ENCODE measurements at places on chromosomes 3 and 15.

DNA sequence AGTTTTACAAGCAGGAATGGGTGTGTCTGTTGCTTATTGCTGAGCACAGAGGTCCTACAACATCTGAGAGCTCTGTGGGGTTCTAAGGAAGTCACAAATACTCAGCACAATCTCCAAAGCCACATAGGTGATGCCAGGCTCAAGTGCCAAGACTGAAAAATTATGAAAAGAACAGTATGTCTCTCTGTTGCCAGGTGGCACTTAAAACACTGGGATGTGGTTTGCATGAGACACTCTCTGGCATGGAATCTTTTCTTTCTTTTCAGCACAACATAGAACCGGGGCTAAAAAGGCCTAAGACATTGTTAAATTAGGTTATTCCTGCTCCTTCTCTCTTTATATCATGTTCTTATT, 127.3 kb upstream of the PRICKLE2 start:
- DNase-seq, result no peak

GRCh38 chr3:152930516-152930915, 95.6 kb downstream of the P2RY1 start:
- no peak for DNase-seq

- DNase-seq, result no peak
Observed at GRCh38 chr15:93920204-93920603, 311.2 kb upstream of the MCTP2 start.

DNA sequence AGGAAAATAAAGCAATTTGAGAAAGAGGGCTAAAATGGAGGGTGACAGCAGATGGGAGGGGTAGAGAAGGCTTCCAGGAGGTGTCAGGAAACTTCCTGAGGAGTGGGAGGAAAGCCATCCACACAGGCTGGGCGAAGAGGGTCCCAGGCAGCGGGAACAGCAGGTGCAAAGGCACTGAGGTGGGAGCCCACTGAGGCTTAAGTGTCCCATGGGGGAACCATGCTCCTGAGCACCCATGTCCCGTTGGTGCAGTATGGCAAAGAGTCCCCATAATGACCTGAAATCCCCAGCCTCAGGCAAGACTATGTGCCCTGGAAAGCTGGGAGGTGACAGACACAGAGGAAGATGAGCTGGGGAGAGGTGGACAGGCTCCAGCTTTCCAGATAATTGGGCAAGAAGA, 30.0 kb downstream of the CFAP100 start:
- no peak for DNase-seq

- DNase-seq, result no peak
Observed at GRCh38 chr3:185813691-185814215, 11.1 kb downstream of the IGF2BP2 start.

- DNase-seq, result no peak
Observed at GRCh38 chr3:12287727-12288181, 1.1 kb upstream of the PPARG start.

GRCh38 chr15:59995568-59996297, 8.4 kb upstream of the FOXB1 start:
- no peak for DNase-seq

GRCh38 chr3:152998591-152998990, 163.4 kb upstream of the RAP2B start:
- DNase-seq, result no peak

DNA sequence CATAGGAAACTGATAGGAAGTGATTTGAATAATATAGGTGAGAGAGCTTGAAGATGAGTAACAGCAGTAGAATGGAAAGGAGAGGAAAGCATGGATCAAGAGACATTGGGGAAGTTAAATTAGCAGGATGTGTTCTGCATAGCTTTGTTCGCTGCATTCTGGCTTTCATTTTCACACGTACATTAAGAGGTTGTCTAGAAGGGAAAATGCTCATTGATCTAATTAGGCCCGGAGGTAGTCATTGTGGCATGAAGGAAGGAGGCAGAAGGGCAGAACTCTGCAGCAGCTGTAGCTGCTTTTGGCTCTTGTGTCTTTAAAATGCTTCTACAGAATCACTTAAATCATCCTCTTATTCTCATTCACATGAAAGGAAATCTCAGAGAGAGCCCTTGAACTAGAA, 40.3 kb downstream of the KCNAB1 start:
- DNase-seq, result peak; percentile 3

DNA sequence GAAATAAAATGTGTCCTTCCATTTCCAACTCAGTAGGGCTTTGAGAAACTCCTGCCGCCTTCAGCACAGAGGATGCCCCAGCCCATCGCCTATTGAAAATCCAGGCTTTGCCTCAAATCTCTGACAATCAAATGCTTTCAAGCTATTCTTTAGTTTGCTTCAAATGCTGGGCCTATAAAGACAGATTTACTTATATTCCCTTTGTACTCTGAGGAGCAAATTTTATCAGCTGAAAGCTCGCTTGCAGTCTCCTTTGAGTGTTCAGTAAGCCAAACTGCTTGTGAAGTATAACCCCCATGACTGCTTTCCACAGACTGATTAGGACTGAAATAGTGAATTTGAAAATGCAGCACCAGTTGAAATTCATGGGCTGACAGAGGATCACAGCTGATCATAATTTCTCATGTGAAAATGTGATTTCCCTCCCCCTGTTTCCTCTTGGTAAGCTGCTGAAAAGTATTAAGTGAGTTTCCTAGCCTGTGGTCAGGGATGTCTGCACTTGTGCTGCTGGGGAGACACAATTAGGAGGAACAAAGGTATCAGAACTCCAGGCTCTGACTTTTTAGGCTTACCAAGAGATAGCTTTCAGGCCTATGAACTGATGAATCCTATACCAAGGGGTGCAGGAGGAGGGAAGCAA, 563.4 kb upstream of the TGFBR2 start:
- DNase-seq, result no peak

GRCh38 chr3:112555535-112556170, 6.1 kb downstream of the ATG3 start:
- no peak for DNase-seq

- peak; percentile 97 for DNase-seq
Observed at GRCh38 chr3:129985113-129985512, 10.6 kb downstream of the TRH start.

- DNase-seq, result no peak
Observed at GRCh38 chr15:75661100-75661755, 13.5 kb downstream of the SNX33 start.

DNA sequence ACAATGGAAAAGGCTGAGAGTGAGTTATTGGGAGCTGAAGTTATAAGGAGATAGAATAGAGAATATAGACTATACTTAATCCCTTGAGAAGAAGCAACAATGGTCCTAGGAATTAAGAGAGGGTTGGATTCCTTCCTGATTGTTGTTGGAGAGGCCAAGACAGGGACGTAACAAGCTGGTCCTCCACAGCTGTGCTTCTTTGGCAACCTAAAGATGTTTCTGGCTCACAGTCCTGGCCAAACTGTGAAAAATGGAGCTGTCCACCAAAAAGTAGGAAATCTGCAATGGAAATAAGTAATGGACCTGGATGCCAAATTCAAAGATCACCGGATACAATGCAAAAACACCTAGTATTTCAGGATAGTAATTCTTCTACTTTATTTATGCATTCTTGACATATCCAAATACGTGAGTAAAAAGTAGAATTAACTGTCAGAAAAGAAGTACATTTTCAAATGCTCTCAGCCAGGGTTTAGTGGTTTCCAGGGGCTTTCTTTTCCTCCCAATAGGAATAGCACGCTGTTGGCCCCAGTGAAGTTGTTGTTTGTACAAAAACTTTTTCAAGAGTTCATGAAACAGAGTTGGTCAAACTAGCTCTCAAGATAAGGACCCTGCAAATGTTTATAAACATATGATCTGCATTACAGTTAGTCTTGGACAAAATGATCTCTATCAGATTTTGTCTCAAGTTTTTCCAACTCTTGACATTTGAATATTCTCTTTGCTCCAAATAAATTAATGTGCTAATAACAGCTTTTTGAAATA, 28.3 kb downstream of the CERS3 start:
- DNase-seq, result no peak

GRCh38 chr3:29822071-29822470, 541.2 kb downstream of the RBMS3 start:
- no peak for DNase-seq

GRCh38 chr3:63438826-63439371, 160.8 kb downstream of the SYNPR start:
- no peak for DNase-seq

GRCh38 chr15:60379525-60380274, 18.1 kb downstream of the ANXA2 start:
- no peak for DNase-seq

GRCh38 chr3:187741403-187742350, 3.6 kb downstream of the BCL6 start:
- DNase-seq, result peak; percentile 60

DNA sequence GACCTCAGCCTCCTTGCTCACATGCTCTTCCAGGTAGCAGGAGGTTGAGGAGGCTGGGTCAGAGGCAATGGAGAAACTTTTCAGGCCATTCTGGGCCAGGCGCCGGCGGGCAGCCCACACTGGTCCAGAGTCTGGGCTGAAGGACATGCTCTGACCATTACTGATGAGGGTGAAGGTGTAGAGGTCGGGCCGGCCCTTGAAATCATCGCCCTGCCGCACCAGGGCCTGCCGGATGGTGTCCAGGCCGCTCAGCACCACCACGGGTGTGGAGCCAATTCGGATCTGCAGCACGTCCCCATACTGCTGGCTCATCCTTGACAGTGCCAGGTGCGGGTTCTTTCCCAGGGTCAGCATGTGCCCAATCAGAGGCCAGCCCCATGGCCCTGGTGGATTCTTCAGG, 2.7 kb downstream of the CYP1A1 start:
- no peak for DNase-seq

GRCh38 chr3:24047513-24047912, 102.4 kb downstream of the NR1D2 start:
- DNase-seq, result no peak

DNA sequence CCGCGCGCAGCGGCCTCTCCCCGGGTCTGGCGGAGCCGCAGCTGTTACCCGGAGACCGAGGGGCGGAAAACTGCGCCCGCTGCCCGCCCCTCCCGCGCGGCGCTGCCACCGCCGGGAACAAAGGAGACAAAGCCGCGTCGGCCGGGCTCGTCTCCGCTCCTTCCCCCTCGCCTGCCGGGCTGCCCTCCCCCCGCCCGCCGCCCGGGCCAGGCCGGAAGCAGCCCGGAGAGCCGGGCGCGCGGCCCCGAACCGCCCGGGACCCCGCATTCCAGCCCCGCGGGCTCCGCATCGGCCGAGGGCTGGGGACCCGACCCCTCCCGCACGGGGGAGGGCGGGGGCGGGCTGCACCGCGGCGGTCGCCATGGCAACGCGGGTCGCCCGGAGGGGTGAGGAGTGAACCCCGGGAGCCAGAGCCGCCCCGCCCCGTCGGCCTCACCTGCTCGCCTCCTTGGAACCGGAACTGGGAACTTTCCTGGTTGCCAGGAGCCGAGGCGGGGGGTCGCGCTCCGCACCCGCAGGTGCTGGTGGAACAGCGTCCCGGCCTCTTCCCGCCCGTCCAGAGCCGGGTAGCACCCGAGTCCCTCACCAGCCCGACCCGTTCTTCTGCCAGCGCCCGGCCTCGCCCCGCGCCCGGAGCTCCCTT, 448 bp downstream of the PLXNB1 start:
- peak; percentile 34 for DNase-seq

GRCh38 chr3:36548712-36549111, 168.4 kb downstream of the STAC start:
- DNase-seq, result no peak

GRCh38 chr15:57878573-57878972, 172.1 kb downstream of the POLR2M start:
- DNase-seq, result no peak

- no peak for DNase-seq
Observed at GRCh38 chr3:131553495-131554247, 50.9 kb upstream of the MRPL3 start.

DNA sequence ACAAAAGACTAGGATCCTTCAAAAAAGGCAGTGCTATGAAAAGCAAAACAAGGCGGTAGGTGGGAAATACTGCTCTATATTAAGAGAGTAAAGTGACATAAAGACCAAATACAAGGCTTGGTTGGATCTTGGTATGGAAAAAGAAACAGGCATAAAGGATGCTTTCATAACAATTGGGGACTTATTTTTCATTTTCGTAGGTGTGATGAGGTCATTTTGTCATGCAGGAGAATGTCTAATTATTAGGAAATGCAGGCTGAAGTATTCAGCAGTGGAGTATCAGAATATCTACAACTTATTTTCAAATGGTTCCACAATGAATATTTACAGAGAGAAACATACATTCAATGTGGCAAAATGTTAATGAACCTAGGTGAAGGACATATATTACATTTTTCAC, 9.0 kb downstream of the XPC start:
- DNase-seq, result no peak

DNA sequence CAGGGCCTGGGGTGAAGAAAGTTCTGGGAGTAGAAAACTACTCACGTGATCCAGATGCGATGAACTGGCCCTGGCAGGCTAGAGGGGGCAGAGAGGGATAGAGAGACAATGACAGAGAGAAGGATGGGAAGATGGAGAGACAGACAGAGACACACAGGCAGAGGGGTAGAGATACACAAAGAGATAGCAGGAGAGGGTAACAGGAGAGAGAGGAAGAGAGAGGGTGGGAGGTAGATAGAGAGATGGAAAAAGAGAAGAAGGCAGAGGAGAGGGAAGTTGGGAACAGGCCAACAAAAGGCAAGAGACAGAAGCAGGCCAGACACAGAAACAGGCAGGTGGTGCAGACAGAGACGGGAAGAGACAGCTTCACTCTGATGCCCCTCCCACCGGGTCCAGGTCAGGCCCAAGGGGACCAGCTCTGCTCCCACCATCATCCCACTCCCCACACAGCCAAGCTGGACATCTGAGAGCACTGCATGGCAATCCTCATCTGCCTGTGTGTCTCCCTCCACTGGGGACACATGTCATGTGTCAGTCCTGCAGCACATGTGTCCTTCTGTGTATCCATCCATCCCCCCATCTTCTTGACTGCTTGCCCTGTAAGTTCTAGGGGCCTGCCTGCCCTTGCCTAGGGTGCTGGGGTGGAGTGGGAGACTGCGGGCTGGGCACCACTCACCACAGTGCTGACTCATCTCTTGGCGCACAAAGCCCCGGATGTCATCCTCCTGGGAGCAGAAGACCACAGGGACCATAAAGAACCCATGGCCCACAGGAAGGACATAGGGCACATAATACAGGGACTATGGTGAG, 2.2 kb upstream of the UCN2 start:
- DNase-seq, result no peak

DNA sequence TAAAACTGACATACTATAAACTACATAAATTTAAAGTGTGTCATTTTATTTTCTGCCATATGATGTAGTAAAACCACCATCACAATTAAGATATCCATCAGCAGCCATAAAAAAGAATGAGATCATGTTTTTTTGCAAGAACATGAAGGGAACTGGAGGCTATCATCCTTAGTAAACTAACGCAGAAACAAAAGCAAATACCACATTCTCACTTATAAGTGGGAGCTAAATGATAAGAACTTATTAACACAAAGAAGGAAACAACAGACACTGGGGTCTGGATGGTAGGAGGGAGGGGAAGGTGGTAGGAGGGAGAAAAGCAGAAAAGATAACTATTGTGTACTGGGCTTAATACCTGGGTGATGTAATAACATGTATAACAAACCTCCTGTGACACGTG, 24.6 kb downstream of the CCDC14 start:
- DNase-seq, result no peak
